ENCODE measurements at places on chromosomes 6 and 20.

DNA sequence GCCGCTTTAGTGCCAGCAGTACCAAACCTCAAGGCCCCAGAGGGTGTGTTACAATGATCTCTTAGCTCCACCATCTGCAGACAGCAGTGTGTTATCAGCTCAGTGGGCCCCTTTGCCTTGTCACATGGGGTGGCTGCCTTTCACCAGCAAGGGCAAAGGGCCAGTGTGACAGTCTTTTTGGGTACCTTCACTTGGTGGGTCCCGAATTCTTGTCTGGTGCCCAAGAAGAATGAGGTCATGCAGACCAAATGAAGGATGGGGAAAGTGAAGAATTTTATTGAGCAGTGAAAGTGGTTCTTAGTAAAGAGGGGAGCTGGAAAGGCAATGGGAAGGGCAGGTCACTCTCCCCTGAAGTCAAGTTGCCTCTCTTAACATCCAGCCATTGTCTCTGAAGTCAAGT is 2.9 kb upstream of the SMIM28 start:
- DNase-seq: no peak

DNA sequence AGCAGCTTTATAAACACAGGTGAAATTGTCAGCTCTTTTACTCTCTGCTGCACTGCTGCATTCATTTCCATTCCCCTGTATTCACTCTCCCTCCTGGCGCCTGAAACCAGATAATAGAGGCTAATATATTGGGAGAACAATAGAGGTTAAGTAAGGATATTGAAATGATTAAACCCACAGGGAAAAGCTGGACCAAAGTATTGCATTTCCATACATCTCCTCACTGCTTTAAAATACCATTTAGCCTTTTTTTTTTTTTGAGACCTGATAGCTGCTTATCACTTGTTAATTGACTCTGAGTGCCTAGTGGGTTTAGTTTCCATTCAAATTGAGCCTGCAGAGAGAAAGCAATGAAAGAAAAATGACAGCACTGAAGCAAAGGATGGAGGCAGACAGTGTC is 540.5 kb upstream of the IMPG1 start:
- no peak for DNase-seq

- no peak for DNase-seq
Observed at GRCh38 chr20:49163696-49164095, 24.4 kb downstream of the STAU1 start.

- DNase-seq: no peak
Observed at GRCh38 chr20:36097337-36098151, 57.0 kb upstream of the EPB41L1 start.

DNA sequence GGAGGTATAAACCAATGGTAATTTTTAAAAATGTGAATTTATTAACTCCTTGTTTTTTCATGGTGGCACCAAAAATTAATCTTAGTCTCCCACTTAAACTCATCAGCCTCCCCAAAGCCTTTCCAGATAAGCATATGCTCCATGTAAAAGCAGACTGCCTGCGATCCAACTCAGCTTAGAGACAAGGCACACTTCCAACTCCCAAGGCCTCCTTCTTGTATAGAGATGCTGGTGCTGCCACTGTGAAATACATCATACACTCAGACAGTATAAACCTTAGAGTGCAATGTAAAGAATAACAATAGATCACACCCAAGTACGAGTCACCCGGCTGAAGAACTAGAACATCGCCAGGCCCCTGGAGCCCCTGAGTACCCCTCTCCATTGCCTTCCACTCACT is 2.0 kb downstream of the ANKRD6 start:
- DNase-seq: no peak

DNA sequence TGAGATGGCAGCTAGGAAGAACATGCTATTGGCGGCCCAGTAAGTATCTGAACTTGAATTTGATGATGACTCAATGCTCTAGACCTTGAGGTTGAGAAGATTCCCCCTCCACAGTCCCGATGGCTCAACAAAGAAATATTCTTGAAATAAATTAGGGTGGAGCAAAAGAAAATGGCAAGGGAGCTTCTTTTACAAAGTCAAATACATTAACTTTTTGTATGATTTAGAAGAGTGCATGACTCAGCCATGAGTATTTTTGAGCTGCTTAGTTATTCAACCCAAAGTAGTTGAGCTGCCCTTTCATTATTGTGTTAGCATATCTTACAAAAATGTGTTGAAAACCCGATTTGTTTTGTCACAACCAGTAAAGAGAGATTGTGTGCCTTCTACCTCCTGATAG is 7.6 kb downstream of the TFAP2C start:
- no peak for DNase-seq

- DNase-seq: no peak
Observed at GRCh38 chr6:13395272-13396237, 67.2 kb upstream of the TBC1D7 start.

DNA sequence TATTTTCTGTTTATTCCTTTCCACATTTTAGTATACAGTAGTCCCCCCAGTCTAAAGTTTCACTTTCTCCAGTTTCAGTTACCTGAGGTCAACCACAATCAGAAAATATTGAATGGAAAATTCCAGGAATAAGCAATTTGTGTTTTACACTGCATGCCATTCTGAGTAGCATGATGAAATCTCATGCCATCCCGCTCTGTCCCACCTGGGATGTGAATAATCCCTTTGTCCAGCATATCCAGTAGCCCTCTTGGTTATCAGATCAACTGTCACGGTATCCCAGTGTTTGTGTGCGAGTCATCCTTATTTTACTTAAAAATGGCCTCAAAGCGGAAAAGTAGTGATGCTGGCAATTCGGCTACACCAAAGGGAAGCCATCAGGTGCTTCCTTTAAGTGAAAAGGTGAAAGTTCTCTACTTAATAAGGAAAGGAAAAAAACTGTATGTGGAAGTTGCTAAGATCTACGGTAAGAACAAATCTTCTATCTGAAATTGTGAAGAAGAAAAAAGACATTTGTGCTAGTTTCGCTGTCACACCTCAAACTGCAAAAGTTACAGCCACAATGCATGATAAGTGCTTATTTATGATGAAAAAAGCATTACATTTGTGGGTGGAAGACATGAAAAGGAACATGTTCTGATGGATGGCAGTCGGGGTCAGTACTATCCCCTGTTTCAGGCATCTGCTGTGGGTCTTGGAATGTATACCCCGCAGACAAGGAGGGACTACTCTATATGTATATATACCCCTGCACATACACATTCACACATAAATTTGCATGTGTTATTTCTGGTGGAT is 11.3 kb downstream of the NOX3 start:
- DNase-seq: no peak

DNA sequence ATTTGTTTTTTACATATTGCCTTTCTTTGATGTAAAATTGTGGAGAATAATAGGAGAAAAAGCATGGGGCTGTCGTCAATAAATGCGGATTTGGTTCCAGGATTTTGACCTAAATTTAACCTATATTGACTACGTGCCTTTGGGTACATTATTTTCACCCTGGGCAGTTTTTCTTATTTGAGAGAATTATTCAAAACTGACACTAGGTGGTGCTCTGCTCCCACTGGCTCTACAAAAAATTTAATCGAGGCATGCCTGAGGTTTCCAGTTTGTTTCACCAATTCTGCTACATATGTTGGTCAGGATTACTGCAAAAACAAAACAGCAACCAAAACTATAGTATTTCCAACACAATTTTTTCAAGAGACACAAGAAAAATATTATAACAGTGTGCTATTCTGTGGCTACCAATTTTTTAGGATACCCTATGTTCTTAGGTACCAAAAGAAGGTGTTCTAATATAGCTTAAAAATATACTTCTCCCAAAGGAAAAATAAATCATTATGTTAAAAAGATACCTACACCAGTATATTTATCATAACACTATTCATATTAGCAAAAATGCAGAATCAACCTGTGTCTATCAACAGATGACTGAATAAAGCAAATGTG is 48.6 kb upstream of the FABP7 start:
- no peak for DNase-seq

DNA sequence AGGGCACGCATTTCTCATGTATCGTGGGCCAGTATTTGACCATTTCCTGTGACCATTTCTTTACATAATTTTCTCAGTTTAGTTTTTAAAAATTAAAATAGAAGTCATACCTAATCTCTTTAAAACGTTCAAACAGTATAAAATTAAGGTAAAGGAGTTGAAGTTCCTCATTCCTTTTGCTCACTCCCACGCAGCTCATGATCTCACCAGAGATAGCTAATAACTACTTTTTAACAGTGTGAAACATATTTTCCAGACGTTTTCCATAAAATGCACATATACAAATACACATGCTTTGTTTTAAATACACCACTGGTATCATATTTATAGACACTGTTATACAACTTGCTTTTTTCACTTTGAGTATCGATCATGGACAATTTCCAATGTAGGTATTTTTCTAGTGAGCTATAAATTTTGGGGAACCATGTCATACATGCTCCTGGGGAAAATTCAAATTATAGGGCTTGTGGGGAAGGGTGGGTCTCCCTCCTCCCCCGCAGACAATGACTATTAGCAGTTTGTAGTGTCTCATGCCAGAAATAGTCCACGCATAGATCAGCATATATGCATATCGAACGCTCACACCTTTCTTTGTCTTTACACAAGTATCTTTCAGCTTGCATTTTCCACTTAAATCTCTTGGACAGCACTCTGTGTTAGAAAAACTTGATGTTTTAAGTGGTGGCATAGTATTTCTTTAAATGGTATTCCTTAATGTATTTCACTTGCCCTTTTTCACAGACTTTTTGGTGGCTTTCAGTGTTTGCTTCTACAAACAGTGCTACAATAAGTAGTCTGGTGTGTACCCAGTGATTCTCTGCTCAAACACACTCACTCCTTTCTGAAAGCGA is 145.5 kb upstream of the ZNF217 start:
- no peak for DNase-seq

- DNase-seq: no peak
Observed at GRCh38 chr20:48864738-48865318, 37.0 kb upstream of the PREX1 start.

GRCh38 chr6:149900620-149901443 is 2.9 kb upstream of the RAET1E start:
- DNase-seq: no peak

DNA sequence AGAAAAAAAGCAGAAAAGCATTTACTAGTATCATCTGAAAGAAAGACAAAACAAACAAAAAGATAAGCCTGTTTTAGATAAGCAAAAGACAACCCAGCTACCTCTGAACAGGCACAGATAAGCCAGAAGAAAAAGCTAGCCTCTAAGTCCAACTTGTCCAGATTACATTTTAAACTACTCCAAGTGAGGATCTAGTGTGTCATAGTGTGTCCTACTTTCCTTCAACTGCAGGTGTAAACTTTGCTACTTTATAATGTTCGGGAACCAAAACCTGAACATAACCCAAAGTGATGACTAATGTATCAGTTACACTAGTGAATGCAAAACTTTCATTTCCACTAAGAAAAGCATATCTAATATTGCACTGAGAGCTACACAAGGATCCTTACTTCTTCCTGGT is 19.5 kb downstream of the ADNP start:
- no peak for DNase-seq

DNA sequence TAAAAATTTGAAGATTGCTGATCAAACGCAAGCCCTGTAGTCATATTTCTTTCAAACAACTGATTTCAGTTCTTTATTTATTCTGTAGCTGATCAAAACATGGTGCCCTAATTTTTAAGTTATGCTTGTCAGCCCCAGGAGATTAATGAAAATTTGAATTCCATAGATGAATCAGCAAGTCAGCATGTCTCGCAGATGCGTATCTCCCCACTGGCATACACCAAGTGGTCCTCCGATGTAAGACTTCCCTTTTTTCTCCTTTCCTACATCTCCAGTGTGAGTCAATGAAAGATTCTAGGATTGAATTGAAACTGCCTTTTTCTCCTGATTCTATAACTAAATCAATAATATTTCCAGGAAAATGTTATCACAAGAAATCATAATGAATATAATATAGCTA is 539.6 kb upstream of the NOX3 start:
- DNase-seq: no peak

GRCh38 chr6:81736428-81736827 is 16.1 kb downstream of the TENT5A start:
- no peak for DNase-seq

GRCh38 chr20:25197183-25197869 is 1.8 kb downstream of the ENTPD6 start:
- no peak for DNase-seq

- DNase-seq: no peak
Observed at GRCh38 chr20:33443006-33443511, 504 bp downstream of the SNTA1 start.

- DNase-seq: no peak
Observed at GRCh38 chr20:3654326-3655130, 8.7 kb downstream of the GFRA4 start.

DNA sequence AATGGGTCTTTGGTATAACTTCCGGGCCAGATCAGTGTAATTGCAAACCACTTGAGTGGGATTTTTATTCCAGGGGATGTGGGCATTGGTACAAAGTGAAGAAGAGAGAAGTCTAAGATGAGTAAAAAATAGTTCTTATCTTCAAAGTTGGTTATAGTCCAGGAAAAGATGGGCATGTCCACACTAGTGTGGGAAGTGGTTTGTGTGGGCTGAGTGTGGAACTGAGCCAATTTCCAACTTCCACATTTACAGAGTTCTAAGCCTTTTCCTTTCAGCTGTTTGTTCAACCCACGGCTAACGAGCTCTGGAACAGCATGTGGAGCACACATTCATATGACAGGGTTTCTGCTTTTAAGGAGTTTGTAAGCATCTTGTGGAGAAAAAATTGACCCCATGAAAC is 72.3 kb upstream of the IFNGR1 start:
- no peak for DNase-seq

DNA sequence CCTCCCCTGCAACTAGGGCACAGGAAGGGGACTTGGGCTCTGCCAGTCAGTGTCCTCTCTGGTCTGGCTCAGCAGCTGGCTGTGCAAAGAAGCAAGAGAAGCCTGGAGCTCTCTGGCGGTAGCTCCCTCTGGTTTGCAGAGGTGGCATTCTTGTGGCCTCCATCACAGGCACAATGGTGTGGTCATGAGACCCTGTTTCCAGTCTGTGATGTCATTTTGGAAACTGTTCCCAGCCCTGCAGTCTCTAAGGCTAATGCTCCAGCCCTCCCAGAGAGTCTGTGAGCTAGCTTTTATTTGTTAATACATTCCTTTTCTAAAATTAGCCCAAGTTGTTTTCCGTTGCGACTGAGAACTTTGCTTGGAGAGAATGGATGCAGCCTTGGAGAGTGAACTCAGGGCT is 69.5 kb upstream of the FOXQ1 start:
- DNase-seq: no peak

DNA sequence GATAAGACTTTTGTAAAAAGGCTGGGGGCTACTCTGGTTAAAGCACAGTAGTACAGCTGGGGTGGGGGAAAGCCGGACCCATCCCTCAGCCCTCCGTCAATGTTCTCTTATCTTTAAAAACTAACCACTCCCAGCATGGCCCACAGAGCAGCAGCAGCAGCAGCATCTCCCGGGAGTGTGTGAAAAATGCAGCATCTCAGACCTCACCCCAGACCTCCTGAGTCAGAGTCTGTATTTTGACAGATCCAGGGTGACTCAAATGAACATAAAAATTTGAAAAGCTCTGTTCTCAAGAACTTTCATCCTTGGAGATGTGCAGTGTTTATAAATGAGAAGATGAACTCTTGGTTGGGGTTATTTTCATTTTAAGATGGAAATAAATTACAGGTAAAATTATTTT is 277.7 kb upstream of the ECI2 start:
- DNase-seq: no peak

GRCh38 chr6:111709615-111710398 is 104.1 kb upstream of the TRAF3IP2 start:
- DNase-seq: peak; percentile 17
